ENCODE measurements at places on chromosomes 11 and 22.

GRCh38 chr11:99148352-99148751, 127.6 kb downstream of the CNTN5 start:
- DNase-seq: no peak

GRCh38 chr11:8080674-8081590, at the start of gene TUB:
Gene TUB (plus strand): TSS chr11:8081211. CDS start chr11:8081511, 300 bp downstream.
- peak; percentile 71 for DNase-seq

DNA sequence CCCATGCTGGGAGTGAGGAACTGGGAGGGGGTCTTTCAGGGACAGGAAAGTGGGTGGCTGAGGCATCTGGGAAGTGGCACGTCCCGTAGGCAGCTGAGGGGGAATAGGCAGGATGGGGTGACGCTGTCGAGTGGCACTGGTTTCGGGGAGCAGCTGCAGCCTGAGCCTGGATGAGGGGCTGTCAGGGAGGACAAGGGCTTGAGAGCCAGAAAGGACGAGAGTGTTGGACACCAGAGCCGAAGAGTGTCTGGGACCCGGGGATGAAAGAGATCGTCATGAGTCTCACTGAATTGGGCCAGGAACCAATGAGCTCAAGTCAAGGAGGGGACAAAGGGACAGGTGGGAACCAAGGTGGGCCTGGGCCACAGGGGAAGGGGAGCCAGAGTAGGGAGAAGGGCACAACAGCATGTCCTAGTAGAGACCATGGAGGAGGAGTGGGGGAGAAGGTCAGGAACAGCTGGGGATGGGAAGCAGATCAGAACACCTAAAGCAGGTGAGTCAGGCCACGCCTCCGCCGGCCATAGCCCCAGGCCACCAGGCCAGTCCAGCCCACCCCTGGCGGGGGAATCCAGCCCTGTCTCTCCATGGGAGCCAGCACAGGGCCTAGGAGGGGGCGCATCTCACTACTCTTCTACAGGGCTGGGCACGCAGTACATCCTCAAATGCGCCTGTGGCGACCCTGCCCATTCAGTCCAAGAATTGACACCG, 4.2 kb downstream of the RAB3IL1 start:
- no peak for DNase-seq

DNA sequence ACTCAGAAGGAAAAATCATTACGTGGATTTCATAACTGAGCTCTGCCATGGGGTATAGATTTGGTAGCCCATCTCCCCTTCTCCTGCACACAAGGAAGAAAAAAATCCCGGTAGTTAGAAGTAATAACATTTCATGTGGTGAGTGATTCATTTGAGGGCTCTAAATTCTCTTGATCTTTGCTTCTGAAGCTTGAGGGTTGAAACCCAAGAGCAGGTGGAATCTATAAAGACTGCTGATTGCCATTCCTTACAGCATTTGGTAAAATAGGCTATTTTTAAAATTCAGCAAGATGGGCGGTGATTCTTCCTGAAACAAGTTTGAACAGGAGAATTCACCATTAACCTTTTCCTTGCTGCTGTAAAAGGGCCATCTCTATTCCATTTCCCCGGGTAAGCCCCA, 266.1 kb downstream of the CADM1 start:
- DNase-seq: no peak

GRCh38 chr11:61509043-61510029, 787 bp downstream of the LRRC10B start:
- DNase-seq: peak; percentile 83

DNA sequence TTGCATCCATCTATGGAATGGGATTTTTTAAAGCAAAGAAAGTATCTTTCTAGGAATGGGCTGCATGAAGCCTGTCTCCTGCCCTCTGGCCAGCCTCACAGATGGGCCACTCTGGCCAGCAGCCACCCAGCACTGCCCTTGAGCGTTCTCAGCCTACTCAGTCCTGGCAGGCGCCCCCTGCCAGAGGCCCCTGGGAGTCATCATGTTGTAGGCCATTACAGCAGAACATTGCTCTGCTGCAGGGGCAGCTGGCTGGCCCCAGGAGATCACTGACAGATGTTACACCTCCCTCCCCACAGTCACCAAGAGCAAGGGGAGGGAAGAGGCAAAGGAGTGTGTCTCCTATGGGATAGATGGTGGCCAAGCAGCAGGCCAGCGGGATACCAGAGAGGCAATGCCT, 363.7 kb downstream of the NXPE2 start:
- no peak for DNase-seq

Measured in adipocyte (in vitro differentiated cells).